ENCODE measurements at places on chromosomes 2 and 18.

DNA sequence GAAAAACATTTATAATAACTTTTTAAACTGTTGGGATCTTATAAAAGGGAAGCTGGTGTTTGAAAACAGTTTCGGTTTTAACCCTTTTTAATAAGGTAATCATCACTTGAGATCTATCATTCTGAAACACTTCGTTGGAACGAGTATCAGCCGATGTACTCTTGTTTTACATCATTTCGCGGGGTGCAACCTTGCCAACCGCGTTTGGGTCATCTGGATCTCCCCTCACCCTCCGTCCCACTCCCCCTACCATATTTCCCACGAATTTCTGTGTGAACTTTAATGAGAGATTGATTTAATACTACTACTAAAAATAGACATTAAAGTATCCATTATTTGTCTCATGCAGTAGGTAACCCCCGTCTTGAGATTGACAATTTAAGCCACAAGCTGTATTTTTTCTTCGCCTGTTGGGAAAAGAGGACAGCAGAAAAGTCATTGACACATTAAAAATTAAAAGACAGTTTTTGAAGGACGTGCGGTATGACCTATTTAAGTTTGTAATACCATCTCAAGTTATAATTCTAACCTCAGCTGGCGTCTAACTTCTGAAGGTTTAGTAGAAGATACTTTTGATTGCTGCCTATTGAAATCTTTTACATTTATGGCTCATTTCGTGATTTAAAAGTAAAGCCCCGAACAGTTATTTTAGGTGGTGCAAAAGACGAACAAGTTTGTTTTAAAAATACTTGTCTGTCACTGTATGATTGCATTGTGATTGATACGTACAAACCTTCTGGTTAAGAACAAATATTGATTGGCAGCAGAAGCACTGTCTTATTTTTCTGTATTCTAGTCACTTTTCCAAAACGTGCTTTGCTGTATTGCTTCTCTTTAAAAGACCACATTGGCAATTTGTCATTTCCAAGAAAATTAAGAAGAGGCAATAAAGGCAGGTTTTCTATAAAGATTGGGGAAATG is 1.5 kb downstream of the CREB1 start:
- DNase-seq = no peak

DNA sequence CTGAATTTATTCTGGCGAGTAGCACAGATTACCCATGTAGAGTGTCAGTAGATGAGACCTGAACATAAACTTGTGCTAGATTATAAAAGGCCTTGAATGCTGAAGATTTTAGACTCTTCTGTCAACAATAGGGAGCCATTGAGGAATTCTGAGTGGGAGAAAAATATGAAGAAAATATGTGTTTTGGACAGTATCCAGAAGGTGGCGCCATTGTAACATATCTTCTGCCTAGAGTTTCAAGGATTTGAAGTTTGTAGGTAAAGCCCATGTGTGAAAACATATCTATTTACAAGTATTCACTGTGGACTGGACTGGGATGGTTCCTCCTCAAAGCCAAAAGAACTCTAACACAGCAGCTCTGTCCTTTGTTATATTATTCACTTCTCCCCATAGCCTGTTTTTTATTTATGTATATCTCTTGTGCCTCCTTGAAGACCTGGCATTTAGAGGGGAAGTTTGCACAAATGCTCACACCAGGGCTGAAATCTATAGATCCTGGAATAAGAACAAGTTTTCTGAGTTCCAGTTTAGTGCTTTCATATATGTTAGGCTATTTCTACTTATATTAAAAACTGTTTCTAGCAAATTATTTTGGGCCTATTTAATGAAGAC is 124.9 kb downstream of the RDH14 start:
- no peak for DNase-seq

DNA sequence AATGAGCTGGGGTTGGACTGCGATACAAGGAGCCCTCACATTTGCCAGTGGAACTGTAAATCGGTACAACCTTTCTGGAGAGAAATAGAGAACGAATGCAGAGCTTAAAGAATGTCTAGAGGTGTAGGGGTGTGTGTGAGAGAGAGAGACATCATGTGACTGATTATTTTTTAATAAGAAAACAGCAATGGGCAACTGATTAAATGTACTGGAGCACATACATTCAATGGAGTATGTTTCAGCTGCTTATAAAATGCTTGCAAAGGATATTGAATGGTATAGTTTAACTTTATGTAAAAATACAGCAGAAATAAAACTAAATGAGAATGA is 391 bp upstream of the TMEM17 start:
- DNase-seq = no peak

DNA sequence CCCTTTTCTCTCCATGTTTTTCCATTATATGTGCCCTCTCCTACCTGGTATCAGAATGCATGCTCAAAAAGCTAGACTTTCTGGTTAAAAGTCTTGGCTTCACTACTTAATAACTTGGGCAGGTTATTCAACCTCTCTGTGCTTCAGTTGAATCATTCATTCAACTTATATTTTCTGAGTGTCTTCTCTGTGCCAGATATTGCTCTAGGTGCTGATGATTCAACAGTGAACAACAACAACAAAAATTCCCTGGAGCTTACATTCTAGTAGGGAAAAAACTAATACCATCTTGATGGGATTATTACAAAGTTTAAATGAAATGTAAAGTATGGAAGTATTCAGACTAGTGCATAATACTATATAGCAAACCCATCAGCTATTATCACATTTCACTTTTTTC is 55.2 kb downstream of the SOS1 start:
- DNase-seq = no peak
